NCI-H524 treated with DMSO at 0.1 percent for 48 hours (cell line): ENCODE measurements at places on chromosomes 1 and 21.

- DNase-seq, result no peak
Observed at GRCh38 chr1:23210963-23211362, 6.3 kb downstream of the HTR1D start.

GRCh38 chr1:61247881-61248752 is 165.8 kb downstream of the NFIA start:
- peak; percentile 12 for DNase-seq

GRCh38 chr1:163467289-163467688 is 145.5 kb downstream of the NUF2 start:
- DNase-seq, result no peak

DNA sequence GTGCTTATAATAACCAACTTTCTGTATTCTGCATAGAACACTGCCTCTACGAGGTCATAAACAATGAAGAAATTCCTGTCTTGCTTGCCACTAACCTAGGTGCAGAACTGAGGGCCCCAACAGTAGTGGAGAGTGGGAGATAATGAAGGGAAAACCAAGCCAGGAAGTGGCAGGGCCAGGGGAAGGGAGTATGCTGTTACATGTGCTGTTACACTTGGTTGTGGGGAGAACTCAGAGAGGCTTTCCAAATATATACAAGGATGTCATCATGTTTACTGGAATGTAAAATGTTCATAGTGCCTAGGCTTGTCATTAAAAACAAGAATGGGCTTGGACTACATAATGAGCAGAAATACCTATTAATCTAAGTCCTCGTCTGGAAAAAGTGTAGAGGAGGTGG is 31.1 kb downstream of the NHLH2 start:
- no peak for DNase-seq

DNA sequence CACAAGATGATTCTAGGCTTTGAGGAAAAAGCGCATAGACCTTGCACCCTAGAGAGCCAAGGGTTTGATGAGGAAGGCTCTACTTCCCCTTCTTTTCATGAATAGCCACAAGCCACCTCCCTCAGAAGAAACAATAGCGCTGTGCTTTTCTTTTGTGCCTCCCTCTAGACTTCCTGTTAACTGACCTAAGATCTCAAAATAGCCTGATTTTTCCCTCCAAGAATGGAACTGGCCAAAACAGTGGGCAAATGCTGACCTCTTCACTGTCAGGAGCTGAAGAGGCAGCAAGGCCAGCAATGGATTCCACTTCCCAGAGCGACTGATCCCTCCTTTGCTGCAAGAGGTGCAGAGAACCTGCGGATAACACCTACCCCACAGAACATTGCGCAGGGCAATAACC is 362.8 kb downstream of the KCNH1 start:
- DNase-seq, result no peak

GRCh38 chr1:29259802-29260441 is 23.6 kb downstream of the PTPRU start:
- DNase-seq, result no peak

DNA sequence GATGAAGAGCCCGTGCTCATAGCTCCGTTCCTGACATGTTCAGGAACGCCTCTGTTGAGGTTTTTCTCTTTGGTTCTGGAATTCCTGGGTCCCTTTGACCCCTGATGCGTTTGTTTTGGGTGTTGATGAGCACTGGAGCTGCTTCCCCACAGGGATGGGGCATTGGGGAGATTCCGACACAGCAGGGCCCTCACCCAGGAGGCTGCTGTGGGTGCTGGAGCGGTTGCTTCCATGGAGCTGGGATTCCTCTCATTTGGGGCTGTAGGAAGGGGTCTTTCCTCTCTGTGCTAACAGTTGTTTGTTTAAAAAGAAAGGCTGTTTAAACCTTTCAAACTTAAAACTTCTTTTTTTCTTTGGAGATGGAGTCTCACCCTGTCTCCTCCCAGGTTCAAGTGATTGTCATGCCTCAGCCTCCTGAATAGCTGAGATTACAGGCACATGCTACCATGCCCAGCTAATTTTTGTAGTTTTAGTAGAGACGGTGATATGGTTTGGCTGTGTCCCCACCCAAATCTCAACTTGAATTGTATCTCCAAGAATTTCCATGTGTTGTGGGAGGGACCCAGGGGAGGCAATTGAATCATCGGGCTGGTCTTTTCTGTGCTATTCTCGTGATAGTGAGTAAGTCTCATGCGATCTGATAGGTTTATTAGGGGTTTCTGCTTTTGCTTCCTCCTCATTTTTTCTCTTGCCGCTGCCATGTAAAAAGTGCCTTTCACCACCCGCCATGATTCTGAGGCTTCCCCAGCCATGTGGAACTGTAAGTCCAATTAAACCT is 48.9 kb downstream of the SKI start:
- no peak for DNase-seq

DNA sequence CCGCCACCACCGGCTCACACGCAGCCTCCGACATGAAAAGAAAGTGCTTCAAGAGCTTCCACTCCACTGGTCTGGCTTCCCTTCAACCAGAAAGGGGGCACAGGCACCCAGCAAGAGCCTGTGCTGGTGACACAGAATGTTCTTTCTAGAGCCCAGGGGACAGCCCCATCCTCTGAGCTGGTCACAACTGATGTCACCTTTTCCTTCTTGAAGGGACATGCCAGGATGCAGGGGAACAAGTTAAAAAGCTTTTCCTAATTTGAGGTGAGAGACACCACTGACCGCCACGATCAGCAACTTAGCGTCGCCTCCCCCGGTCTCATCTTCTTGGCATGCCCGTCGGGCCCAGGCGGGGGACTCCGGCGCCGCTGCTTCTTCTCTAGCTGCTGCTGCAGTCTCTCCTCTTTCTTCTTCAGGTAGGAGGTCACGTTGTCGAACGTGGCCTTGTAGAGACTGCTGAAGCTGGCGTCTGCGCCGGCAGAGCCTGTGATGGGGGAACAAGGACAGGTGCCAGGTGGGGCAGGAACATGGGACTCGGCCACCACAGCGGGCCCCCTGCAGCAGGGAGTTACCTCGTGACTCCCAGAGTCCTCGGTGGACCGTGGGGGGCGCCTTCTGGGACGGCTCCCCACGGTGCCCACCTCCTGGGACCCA is 29.5 kb downstream of the WDR4 start:
- DNase-seq, result no peak

DNA sequence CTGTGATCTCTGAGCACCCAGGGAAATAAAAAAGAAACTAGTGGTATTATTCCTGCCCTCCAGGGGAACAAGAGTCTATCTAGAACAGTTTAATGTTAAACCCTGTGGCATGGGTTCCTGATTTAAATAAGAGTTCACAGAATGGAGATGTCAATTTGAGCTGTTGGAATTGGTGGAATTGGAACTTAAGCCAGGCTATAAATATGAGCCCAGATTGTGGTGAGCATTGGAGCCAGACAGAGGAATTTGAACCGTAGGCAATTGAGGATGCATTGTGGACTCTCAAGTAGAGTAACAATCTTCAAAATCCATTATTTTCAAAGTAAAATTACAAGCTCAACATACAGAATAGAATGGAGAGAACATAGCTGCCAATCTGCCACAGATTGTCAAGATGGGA is 98.2 kb downstream of the NEK7 start:
- no peak for DNase-seq

DNA sequence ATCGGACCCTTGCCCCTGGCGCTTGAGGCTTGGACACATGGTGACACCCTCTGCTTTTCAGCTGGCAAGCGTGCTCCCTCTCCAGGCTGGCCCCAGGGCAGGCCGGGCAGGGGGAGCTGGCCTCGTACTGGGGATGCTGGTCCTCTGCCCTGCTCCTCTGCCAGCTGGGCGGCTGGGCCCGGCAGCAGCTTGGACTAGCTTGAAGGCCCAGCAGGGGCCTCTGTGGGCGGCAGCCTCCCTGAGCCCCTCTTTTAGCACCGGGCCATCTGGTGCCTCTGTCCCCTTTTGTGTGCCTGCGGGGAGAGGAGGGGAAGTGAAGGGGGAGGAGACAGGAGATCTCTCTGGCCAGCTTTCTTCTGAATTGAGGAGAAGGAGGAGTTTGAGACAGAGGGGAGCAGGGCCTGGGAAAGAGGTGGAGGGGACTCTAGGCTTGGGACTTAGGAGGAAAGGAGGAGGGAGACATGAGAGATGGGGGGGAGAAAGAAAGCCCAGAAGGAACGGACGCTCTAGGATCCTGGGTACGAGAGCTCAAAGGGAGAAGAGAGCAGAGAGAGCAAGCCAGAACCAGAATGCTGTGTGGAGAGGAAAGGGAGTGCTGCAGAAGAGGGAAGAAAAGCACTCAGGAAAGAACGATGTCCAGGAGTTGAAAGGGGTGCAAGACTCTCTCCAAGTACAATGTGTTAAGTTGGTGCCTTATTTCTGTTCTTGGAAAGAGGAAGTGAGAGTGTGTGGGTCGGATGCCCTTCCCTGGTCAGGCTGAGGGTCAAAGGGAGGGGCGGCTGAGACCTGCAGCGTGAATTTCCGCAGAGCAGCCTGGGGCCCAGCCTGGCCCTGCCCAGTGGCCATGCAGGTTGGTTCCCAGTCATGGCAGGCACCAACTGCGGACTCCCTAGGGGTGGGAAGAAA is 40.3 kb downstream of the IER5 start:
- peak; percentile 91 for DNase-seq
